ENCODE measurements at places on chromosomes 7 and 10.
A peak's percentile ranks its signal among the peaks of the same experiment; 100 is the strongest.

DNA sequence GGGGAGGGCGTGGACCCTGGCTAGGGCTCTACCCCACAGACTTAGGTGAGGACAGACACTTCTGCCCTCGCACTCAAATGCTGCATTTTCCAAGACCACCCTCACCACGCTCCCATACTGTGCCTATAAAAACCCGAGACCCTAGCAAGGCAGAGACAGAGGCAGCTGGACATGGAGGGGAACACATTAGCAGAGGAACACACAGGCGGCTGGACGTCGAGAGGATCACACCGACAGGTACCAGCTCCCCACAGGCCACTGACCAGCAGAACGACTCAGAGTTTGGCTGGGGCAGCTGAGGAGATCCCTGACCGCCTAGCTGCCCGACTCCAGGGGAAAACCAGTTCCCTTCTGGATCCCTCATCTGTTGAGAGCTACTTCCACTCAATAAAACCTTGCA lies 338.2 kb upstream of the SMIM30 start:
- no peak for DNase-seq

- no peak for DNase-seq
Measured at GRCh38 chr7:139127648-139128047, 18.1 kb upstream of the ZC3HAV1 start.

- peak; percentile 85 for DNase-seq
Measured at GRCh38 chr10:44383749-44384600, 922 bp downstream of the CXCL12 start.

- no peak for DNase-seq
Measured at GRCh38 chr7:15554744-15555143, 7.1 kb downstream of the AGMO start.

GRCh38 chr10:65565246-65565645 lies 1360.6 kb upstream of the LRRTM3 start:
- no peak for DNase-seq
